ENCODE measurements at places on chromosomes 16 and 17. TPM values are rescaled to one million over a fixed set of nuclear protein-coding genes. Genes with fewer than 3 reads are reported as not detected.

NPIPB6 gene
- 3.0 TPM for total RNA-seq

AGRP gene
- not detected for total RNA-seq

ZNF785 gene
- 17.1 TPM for total RNA-seq

SLC5A11 gene
- not detected for total RNA-seq

RTN4RL1 gene
- total RNA-seq, result 1.2 TPM

KRTAP4-5 gene
- total RNA-seq, result not detected

DNA sequence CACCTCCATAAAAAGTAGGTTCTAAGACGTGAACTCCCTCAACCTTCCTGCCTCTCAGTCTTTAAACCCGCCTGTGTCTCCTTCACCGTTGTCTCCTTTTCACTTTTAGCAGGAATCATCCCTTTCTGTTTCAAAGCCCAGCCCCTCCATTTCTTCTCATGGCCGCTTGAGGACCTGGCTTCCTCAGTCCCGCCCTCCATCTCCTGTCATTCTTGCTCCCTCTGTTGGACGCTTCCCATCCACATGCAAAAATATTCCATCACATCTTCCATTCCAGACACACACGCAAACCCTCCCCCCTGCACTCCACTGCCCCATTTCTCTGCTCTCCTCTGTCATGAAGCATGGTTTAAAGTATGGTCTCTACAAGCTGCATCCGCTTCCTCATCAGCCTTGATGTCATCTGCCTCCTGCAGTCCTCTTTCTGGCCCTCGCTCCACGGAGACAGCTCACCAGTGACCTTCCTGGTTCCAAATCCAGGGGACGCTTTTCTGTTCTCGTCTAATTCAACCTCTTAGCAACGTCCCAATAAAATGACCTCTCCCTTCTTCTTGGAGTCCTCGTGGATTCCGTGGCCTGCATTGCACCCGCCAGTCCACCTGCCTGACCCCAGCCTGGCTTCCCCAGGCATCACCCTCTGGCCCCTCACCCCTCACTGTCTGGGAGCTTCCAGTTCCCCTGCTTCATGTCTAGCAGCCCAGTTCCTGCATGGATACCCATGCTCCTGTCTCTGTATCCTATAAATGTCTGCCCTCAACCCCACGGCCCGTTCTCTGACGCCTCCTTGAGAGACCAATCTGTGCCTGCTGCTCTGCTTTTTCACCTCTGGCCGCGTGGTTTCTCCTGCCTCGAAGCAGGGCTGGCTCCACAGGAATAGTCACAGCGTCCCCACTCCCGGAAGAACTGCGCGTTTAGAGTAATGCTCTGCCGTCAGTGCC lies 26.2 kb downstream of the ANKRD40 start:
- DNase-seq, result no peak

GRCh38 chr17:76572201-76572910 lies 13.3 kb downstream of the ST6GALNAC2 start:
- DNase-seq, result no peak

DNA sequence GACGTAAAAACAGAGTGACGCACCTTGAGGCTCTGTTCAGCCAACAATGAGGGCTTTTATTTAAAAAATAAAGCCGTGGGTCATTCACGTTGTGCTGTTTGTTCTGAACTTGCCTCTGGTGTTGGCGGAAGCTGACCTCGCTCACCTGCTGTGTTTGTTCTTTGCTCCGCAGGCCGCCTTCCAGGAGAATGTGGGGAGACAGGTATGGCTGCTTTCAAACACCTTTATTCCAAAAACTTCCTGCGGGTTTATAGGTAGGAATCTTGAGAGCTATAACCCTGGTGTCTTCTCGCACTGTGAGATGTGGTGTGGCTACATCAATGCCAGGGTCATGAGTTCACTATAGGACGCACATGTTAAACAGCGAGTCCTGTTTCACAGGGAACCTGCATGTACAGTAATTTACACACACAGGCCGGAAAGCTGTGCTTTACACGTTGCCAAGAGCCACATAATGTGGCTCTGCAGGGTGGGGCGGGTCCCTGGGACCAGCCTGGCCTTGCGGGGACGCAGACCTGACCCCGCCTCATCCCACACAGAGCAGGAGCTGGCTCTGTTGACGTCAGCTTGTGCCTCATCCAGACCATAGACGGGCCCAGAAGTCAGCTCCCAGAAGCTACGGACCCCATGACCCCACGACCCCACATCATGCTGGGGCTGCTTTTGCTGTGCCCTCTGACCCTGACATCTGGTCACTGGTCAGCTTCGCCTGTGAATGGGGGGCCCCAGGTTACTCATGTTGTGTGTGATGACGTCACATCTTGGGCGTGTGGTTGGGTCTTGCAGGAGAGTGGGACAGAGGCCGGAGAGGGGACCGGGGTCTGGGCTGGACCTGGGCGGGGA lies 49.9 kb upstream of the ZNF750 start:
- DNase-seq, result no peak

- DNase-seq, result no peak
Observed at GRCh38 chr16:89314854-89315253, 97.4 kb downstream of the ZNF778 start.

- DNase-seq, result no peak
Observed at GRCh38 chr17:75454193-75454592, 2.2 kb upstream of the TMEM94 start.

- DNase-seq, result no peak
Observed at GRCh38 chr16:3920206-3920605, 39.7 kb upstream of the CREBBP start.

DNA sequence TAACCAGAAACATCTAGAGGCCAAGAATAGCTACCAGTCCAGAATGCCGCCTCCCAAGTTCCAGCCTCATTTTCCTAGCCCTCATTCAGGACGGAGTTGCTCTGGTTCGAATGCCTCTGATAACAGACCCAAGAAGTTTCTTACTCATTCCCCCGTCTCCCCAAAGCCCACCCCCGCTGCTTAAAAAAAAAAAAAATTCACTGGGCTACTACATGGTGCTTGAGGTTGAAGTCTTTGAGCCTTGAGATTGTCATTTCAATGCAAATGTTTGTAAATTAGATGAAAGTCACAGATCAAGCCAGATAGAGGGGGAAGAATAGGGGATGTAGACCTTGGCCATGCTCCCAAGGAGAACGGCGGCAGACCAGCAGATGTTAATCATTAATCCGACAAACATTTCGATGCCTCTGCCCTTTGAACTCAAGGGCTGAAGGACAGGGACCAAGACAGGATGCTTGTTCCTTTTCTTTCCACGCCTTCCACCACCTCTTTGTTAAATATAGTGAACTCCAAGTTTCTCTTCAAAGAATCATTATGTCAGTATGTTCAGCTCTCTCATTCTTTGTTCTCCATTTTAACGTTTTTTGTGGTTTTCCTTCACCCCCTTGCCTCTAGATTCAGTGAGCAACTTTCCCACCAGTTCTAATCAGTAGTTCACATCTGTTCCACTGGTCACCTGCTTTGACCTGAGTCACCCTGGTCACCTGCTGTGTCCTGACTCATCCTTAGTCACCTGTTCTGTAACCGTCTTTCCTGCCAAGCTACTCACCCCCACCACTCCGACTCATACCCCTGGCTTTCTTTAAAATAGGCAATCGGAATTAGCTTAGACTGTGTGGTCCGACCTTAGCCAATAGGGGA lies 190.3 kb downstream of the CPPED1 start:
- no peak for DNase-seq

DNA sequence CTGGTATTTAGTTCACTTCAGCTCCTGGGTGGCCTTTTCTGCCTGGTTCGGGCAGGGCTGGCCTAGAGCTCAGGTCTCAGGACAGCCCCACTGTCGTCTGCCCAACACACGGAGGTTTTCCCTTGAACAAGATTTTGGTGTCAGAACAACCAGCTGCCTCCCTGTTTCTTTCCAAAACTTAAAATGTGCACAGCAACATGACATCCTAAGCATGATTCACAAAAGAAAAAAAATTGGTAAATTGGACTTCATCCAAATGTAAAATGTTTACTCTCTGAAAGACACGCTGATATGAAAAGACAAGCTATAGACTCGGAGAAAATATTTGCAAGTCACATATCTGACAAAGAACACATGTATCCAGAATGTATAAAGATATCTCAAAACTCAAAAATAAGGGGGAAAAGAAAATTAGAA lies 197.8 kb upstream of the CHMP6 start:
- DNase-seq, result no peak

GRCh38 chr17:74579900-74580299 lies 12.2 kb downstream of the CD300LD start:
- no peak for DNase-seq
